AG09309 (cell line): ENCODE measurements at places on chromosomes 13 and 19.

GRCh38 chr19:19662344-19662743 is 1.1 kb downstream of the ATP13A1 start:
- no peak for DNase-seq

GRCh38 chr19:34560229-34560628 is 78.7 kb downstream of the WTIP start:
- DNase-seq = no peak

DNA sequence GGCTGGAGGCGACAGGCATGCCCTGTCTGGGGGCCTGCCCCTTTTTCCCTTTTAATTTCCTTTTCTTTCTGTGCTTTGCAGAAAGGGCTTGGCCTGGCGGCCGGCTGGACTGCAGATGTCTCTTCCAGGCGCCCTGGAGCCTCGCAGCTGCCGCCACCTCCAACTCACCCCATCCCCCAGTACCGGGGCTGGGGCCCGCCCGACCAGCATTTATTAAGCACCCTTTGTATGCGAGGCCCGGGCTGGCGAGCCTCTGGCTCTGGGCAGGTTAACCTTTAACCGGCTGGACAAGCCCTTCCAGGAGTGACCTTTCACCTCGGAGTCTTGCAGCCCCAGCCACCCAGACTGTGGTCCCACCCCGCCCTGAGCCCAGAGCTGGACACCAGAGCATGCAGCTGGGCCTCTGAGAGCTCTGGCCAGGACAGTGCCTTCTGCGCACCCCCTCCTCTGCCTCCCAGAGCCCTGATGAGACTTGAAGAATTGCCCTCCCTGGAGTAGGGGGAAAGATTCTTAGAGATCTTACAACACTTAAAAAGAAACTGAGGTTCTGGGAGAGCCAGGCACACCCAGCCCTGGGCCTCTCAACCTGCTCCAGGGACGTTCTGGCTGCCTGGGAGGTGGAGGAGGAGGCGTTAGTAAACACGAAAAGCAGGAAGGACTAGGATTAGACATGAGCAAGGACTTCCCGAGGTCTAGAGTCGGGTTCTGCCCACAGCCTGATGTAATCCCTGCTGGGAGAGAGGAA is 1.1 kb upstream of the NR2F6 start:
- no peak for DNase-seq

DNA sequence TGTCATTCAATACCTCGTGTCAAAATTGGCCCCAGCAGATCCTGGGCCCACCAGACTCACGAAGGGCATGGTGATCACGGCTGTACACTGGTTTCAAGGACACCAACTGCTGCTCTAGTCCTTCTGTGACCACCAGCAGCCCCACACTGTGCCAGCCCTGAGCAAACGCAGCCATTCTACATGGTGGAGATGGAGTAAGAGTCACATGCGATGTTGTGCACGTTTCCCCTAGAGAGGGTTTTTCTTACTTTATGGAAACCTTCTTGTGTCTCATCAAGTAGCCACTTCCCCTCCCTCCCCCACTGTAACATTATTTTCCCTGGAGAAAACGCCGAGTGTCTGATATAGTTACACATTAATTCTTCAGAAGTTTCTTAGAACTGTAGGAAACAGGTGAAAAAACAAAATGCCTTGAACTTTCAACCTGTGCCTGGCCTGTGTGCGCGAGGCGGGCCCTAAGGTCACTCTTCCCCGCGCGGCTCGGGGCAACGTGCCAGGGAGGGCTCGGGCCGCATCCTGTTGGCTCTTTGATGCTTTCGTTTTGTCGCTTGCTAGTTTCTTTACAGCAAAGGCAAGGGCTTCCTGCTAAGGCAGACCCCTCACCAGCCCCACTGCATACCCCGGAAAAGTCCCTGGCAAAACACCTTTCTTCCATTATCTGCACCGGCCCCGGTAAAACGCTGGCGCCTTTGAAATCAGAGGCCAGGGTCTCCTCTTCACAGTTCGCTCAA is 44.6 kb downstream of the GGACT start:
- DNase-seq = no peak

- DNase-seq = no peak
These were observed 7.3 kb downstream of the SIX5 start for GRCh38 chr19:45761714-45762113.

DNA sequence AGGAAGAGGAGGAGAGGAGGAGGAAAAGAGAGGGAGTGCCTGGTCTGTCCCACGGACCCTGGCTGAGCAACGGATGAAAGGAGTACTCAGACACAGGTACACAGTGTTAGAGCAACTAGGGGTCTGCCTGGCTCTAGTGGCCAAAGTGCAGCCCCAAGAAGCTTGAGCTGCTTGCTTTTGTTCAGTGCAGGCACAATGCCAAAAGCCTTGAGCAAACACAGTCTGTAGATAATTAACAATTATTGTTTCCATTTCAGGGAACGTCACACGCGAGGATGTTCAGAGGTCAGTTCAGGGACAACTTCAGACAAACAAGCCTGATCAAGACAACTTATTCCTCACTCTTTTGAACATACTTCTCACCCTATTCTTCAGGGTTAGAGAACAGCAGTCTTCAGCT is 32.2 kb upstream of the ZNF726 start:
- no peak for DNase-seq

- DNase-seq = no peak
These were observed 25.1 kb downstream of the C19orf47 start for GRCh38 chr19:40322951-40323615.

DNA sequence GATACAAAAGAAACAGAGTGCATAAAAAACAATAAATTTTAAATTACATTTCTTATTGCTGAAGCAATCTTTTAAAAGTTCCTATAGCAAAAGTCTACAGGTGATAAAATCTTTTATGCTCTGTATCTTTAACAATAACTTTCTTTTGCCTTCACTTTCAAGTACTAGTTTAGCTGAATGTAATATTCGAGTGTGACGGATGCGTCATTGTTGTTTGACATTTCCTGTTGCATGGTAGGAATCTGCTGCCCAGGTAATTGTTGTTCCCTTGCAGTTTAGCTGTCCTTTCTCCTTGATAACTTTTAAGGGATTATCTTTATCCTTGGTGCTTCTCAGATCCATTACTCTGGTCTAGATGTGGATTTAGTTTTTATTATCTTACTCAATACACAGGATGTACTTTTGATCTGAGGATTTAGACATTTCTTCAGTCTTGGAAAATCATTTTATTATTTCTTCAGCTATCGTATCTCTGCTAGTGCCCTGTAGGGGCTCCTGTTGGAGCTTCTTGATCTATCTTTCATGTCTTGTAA is 2.1 kb upstream of the CPB2 start:
- DNase-seq = no peak

- no peak for DNase-seq
These were observed 8.1 kb downstream of the NKPD1 start for GRCh38 chr19:45152504-45153338.

GRCh38 chr13:45109102-45109720 is 11.1 kb upstream of the GTF2F2 start:
- no peak for DNase-seq
